ENCODE measurements at places on chromosomes 5 and 9.

- DNase-seq, result no peak
Observed at GRCh38 chr5:58148254-58148775, 311.6 kb downstream of the PLK2 start.

GRCh38 chr9:90025816-90026215, 421.0 kb downstream of the GADD45G start:
- DNase-seq, result no peak

DNA sequence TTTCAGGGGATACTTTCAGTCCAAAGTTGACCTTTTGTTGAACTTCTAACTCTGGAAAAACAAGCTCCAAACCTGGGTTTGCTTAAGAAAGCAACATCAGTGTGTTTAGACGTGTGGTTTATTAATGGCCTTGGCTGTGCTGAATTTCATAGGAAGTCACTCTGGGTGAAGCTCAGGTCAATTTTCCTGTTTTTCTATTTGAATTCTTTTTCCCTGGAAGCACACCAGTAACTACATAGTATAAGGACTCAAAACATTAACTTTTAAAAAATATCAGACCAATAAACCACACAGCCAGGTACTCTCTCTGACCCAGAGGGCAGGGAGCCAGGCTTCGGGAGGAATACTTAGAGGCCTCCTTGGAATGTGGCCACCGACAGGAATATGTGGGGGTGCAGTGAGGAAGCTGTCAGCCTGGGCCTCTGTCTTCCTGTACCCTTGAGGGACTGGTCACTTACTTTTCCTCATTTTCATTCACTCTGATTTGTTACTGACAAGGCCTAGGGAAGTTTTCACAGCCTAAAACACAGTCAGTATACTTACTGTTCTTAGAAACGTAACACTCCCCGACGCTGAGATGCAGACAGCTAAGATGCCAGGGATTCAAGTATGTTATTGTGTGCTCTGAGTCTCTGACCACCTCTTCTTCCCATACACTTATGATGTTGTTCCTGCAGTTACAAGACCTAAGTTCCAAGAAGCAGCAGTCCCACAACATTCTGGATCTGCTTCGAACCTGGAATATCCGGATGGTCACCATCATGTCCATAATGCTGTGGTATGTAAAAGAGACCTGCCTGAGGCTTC, 18.9 kb downstream of the SLC22A5 start:
- no peak for DNase-seq

DNA sequence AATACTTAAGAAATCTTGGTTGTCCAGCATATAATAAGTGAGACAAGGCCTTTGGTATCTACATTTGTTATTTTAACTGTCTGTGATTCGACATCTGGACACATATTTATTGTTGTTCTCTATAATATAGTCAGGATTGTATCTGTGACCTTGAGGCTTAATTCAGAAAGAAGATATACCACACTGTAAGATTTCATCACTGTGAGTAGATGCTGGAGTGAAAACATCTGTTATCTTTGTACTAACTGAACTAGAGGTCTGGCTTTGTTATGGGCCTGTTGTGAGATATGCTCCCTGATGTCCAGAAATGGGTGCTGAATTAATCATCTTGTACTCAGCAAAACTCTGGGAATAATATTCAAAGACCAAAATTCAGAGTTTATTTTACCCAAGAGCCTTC, 148.5 kb downstream of the ISOC1 start:
- DNase-seq, result no peak

- DNase-seq, result no peak
Observed at GRCh38 chr9:90290716-90291485, 351.7 kb downstream of the DIRAS2 start.

DNA sequence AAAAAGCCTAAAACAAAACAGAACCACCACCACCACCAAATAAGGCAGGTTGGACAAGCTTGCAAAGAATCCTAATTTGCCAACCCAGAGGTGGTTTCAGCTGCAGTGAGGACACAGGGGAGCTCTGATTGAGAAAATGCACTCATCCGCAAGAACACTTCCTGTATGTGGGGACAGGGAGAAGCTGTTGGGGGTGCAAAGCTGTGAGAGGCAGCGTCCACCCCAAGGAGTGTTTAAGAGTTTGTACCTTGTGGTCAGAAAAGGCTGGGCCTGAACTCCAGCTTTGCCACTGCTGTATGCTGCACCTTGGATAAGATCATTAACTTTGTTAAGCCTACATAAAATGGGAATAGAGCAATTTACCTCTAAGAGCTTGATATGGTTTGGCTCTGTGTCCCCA, 511.7 kb downstream of the BNC2 start:
- DNase-seq, result no peak

- DNase-seq, result no peak
Observed at GRCh38 chr9:117521293-117521692, 106.4 kb upstream of the ASTN2 start.

- no peak for DNase-seq
Observed at GRCh38 chr5:123582550-123583285, 70.7 kb downstream of the CSNK1G3 start.

DNA sequence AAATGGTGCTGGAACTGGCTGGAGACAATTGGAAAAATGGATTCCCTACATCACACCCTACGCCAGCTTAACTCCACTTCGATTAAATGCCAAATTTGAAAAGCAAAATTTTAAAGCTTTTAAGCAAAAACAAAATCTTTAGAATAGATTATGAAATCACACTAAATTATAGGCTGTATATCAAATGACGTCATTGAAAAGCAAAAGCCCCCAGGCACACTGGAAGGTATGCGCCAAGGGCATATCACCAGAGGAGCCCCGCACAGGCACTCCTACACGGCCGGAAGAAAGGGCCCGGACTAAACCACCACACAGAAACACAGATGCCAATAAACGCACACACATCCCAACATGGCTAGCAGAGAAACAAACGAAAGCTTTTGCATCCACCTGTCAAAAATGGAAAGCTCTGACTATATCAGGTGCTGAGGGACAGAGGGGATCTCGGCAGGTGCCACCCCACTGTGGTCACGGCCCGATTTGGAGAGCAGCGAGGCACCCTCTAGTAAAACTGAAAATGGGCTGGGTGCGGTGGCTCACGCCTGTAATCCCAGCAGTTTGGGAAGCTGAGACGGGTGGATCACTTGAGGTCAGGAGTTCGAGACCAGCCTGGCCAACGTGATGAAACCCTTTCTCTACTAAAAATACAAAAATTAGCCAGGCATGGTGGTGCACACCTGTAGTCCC, 17.0 kb upstream of the MXD3 start:
- no peak for DNase-seq

- DNase-seq, result no peak
Observed at GRCh38 chr9:137547687-137548543, 2.3 kb downstream of the PNPLA7 start.

DNA sequence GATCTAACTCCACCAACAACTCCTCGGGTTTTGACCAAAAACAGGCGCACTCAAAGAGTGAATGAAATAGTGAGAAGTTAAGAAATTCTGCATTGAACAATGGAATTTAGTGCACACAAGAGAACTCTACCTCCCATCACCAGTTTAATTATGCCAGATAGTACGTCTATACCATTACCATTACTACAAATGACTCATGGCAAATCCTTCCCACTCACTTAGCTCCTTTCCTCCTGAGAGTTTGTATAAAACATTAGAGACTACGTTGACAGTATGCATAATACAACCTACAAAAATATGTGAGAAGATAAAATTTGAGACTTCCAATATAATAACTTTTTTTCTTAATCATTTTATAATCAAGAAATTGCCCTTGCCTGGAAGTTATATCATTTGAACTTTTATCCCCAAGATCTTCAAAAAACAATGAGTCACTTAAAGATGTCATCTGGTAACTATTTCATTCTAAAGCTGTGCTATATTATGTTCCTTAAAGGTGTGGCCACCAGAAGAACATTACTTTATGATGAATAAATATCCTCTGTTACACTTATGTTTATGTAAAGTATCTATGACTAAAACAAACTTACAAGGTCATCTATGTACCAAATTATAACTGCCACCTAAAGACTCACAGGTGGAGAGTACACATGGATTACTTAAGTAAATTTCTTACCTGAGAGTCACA, 297.9 kb upstream of the PTGER4 start:
- DNase-seq, result no peak

DNA sequence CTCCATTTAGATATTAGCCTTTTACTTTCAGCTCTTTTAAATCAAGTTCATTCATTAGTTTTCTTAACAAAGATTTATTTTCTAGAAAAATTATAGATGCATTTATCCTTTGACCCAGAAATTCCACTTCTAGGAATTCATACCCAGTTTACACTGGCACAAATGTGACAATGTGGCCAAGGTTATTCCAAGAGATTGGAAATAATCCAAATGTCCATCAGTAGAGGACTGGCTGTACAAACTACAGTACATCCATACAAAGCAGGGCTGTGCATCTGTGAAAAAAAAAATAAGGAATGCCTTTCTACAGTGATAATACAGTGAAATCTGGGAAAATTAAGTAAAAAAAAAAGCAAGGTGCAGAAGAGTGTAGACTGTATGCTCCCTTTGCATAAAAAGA, 149.2 kb downstream of the GABBR2 start:
- DNase-seq, result no peak

DNA sequence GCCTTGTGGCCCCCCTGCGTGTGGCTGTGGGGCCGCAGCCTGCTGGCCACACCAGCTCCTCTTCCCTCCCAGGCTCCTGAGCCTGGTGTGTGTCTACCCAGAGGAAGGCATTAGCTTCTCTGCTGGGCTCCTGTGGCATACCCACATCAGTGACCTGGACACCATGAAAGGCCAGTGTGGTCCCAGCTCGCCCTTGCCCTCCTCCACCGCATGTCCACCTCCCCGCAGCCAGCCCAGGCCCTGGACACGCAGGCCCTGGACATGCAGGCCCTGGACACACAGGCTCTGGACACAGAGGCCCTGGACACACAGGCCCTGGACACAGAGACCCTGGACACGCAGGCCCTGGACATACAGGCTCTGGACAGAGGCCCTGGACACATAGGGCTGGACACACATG, 153.4 kb upstream of the PPP1R26 start:
- DNase-seq, result no peak

- DNase-seq, result no peak
Observed at GRCh38 chr5:102874054-102874453, 118.9 kb downstream of the PAM start.

- DNase-seq, result no peak
Observed at GRCh38 chr5:65394087-65394486, 87.6 kb downstream of the ADAMTS6 start.

- DNase-seq, result no peak
Observed at GRCh38 chr5:76641514-76642120, 18.4 kb upstream of the F2RL2 start.

All from amygdala (tissue), 56 donors.